Stimulated activated CD8-positive, alpha-beta memory T cell treated with anti-CD3 and anti-CD28 coated beads, Interleukin-4, amount 100 ng/mL, for 4 hours (primary cell): ENCODE measurements at places on chromosomes 6 and 20.

GRCh38 chr20:44646641-44647274, 4.7 kb downstream of the ADA start:
- no peak for DNase-seq

DNA sequence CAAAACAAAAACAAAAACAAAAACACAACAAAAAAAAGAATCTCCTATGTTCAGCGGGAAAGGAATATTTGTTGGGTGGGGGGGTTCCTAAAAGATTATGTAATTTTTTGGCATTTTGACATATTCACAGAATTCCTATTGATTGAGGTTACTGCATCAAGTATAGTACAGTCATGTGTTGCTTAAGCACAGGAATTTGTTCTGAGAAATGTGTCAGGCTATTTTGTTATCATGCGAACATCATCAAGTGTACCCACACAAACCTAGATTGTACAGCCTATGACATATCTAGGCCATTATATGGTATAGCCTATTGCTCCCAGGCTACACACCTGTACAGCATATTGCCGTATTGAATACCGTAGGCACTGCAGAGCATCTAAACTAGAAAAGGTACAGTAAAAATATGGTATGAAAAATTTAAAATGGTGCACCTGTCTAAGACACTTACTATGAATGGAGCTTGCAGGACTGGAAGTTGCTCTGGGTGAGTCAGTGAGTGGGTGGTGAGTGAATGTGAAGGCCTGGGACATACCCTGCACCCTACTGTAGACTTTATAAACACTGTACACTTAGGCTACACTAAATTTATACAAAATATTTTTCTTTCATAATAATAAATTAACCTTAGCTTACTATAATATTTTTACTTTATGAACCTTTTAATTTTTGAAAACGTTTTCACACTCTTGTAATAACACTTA, 110.6 kb downstream of the CDKAL1 start:
- no peak for DNase-seq

- no peak for DNase-seq
Observed at GRCh38 chr6:65402564-65402963, 304.5 kb downstream of the EYS start.

GRCh38 chr6:136113736-136114173, 136.4 kb downstream of the MTFR2 start:
- no peak for DNase-seq

DNA sequence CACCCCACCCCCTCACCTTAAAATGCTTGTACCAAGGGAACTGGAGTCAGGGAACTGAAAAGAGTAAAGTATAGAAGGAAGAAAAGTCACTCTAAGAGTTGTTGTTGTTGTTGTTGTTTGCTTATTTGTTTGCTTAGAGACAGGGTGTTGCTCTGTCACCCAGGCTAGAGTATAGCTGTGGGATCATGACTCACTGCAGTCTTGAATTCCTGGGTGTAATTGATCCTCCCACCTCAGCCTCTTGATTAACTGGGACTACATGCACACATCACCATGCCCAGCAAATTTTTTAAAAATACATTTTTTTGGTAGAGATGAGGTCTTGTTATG, 681.6 kb upstream of the GJE1 start:
- DNase-seq, result no peak

DNA sequence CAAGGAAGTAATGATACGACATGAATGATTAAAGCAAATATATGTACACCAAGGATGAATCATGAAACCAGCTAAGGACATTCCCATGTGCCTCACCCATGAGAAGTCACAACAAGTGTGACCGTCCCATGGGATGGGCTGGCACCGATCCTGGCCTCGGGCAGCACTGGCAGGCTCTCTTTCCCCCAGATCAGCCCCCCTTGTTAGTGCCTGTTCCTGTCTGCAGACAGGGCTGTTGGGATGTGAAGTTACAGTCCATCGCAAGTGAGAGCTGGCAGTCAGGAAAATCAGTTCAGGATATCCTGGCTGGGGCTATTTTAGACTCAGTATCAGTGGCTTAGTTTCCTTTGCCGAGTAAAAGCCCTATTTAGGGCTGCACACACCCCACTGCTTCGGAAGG, 129.2 kb upstream of the SNX9 start:
- no peak for DNase-seq

- no peak for DNase-seq
Observed at GRCh38 chr20:63055575-63056235, 48.9 kb upstream of the BHLHE23 start.

GRCh38 chr6:40551966-40552505, 35.1 kb downstream of the LRFN2 start:
- DNase-seq, result no peak

DNA sequence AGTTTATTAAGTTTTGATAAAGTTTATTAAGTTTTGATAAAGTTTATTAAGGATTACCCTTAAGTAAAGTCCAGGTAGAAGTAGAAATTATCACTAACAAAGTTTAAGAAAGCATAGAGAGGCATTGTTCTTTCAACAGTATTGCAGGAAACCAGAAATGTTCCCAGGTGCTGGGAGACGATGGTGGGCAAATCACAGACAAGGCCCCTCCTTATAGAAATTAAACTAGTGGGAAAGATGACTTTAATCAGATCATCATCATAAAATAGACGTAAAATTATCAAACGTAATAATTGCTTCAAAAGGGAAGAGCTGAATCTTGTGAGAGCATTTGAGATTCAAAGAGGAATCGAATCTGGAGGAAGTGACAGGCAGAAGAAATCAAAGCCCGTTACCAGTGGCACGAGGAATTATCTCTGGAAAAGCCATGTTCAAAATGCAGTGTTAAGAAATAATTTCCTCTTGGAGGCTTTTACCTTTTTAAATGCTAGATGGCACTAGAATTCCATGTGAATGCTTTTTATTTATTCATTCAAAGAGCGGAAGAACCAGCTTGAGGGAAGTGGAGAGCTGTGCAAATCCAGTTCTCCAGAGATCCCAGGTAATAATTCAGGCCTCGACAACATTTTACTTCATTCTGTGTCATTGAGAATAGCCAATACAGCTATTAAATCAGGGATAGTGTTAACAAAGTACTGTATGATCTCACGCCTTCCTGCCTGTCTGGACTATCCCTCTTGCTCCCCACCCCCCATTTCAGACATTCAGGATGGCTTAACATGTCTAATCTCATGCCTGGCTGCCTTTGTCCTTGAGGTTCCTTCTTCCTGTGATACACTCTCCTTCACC, 1.0 kb upstream of the APMAP start:
- DNase-seq, result no peak

DNA sequence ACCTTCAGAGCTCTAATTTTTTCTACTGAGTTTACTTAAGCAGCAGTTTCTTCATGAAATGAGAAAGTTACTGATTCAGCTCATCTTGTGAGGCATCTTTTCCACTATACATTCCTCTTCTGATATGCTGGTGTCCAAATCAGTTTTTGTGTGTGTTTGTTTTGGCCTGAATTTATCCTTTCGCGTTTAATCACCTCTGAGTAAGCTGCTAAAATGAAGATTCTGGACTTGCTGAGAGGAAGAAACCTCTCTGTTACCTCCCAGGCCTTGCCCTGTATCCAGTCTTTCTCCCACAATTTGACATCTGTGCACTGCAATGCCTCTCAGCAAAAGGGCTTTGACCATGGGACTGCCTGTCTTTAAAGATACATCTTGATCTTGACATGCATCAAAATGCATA, 536.2 kb upstream of the NRSN1 start:
- no peak for DNase-seq

DNA sequence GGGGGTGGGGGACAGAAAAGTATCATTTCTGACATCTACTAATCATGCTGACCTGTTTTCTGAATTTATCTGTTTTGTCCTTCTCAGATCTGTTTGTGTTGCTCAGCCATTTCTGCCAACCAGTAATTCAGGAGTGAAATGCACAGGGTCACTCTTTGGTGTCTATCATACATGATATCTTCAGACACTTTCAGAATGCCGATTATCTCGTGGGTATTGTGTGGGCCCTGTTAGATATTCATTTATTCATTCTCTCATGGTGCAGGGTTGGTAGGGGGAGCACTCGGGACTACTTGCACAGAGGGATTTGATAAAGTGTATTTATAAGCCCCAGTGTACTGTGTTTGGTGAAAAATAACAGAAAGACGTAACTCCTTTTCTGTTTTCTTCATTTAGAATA, 101.2 kb upstream of the CITED2 start:
- DNase-seq, result no peak

DNA sequence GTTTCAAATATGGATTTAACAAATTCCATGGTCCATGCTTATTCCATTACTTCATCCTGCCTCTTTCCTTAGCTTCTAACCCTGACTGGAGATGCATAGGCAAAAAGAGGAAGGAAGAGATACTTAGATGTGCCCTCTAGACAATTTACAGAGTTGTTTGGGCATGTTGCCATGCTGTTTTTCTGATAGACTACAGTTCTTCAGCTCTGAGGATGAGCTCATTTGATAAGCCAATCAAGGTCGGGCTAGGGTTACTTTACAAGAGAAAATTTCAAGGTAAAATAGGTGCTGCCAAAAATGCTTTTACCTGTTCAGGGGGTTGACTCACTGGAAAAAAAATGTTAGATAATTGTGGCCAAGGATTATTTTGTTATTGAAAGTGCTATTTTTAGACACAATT, 5.9 kb downstream of the HCRTR2 start:
- no peak for DNase-seq

GRCh38 chr20:40749985-40750506, 61.0 kb upstream of the MAFB start:
- no peak for DNase-seq

- DNase-seq, result no peak
Observed at GRCh38 chr20:49679634-49680033, 34.0 kb downstream of the B4GALT5 start.

DNA sequence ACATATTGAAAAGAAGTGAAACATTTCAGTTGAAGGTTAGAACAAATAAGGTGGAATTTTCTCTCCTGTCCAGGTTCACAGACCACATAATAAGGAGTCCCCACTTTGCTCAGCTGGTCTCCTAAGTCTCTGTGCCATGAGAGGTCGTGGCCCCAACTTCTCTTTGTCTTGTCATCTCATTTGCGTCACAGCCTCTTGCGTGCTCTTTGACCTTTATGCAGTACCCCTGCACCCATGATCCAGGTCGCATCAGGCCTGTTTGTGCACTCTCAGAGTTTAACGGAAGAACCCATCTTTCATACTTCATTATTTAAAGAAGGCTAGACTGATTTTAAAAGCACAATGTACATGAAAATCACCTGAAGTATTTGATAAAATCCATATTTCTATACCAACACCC, 110.4 kb upstream of the BMP2 start:
- DNase-seq, result no peak

DNA sequence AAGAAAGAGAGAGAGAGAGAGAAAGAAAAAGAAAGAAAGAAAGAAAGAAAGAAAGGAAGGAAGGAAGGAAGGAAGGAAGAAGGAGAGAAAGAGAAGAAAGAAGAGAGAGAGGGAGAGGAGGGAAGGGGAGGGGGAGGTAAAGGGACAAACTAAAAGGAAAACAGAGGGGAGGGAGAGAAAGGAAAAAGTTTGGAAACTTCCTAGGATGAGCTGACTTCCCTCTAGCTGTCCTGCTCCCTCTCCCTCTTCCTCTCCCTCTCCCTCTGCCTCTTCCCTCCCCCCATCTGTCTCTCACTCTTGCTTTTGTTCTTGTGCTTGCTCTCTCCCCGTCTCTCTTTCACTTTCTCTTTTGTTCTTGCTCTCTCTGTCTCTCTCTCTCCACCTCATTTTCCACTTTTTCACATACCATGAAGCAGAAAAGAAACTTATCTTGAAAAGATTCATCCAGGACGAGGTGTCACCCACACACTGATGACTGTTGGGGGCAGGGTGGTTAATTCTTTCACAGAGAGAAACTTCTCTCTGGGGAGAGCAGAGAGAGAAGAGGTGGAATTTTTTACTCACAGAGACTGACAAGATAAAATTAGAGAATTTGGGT, 56.4 kb upstream of the DUSP22 start:
- peak; percentile 64 for DNase-seq

- DNase-seq, result no peak
Observed at GRCh38 chr20:59673288-59673997, 69.1 kb downstream of the PHACTR3 start.

DNA sequence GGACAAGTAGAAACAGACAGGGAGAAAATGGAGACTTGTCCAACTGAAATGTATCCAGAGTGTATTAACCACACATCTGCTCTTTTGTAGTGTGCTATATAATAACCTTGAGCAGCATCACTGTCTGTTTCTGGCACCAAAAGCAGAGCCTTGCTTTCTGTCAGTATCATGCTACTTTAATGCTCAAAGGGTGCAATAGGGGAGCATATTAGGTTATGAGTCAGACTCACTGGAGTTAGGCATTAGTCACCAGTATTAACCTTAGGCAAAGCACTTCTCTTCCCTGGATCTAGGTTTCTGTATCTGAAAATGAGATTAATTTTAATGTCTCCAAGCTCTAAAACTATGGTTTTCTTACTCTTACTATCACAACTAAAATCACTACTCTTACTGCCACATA, 280.1 kb downstream of the TFAP2B start:
- DNase-seq, result no peak

GRCh38 chr6:159627939-159628338, 65.1 kb downstream of the SOD2 start:
- no peak for DNase-seq

GRCh38 chr6:89161326-89162046, 15.6 kb downstream of the PM20D2 start:
- DNase-seq, result no peak

DNA sequence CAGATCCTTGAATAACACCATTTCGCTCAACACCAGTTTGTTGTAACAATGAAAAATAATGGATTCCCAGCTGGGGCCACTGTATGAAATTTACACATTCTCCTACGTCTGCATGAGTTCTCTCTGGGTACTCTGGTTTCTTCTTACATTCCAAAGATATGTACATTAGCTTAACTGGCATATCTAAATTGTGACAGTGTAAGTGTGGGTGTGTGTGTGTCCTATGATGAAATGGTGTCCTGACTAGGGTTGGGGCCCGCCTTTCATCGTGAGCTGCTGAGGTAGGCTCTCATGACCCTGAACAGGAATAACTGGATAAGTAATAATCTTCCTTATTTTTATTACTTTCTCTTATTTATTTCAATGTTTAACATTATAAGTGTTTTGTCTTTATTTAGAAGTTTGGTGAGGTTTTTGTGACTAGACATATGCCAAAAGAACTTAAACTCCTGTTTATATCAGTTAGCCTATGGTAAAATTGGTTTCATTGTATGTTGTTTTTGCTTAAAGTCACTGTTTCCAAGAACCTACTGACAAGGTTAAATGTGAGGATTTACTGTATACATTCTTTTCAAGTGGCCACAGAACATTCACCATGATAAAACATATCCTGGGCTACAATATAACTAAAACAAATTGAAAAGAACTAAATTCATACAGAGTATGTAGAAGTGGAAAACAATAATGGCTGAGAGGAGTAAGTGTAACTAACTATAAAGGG, 42.4 kb downstream of the RBL1 start:
- no peak for DNase-seq

DNA sequence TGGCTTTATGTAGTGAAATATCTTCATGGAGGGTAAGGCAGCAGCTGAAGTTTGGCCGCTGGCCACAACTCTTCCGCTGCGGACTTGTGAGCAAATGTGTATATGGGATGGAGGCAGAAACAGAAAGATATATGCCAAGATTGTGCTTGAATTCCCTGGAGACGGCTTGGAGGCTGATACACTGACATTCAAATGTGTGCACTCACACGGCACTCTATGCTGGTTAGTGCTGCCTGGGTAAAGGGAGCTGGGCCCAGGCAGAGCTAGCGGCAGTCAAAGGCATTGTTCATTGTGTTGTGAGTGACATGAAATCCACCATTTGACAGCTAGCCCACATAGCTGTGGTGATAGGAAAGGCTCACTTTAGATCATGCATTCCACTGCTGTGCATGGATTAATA, 202.7 kb downstream of the CLIC5 start:
- no peak for DNase-seq
